Fibroblast of lung (primary cell): ENCODE measurements at places on chromosomes 6 and 20. TPM values are rescaled to one million over a fixed set of nuclear protein-coding genes. Genes with fewer than 3 reads are reported as not detected.
A peak's percentile ranks its signal among the peaks of the same experiment; 100 is the strongest.

PAK5 gene
- not detected in 2 replicates for polyA plus RNA-seq

L3MBTL1 gene
- polyA plus RNA-seq = 1.2 and 1.5 TPM in 2 replicates

THBS2 gene
- polyA plus RNA-seq = 86.5 and 99.4 TPM in 2 replicates

SHLD1 gene
- polyA plus RNA-seq = 4.2 TPM in 2 replicates

SLC22A16 gene
- not detected in 2 replicates for polyA plus RNA-seq

AIF1 gene
- polyA plus RNA-seq = not detected in 2 replicates

GPR6 gene
- polyA plus RNA-seq = not detected in 2 replicates

C6orf118 gene
- not detected in 2 replicates for polyA plus RNA-seq

GRCh38 chr6:138105880-138106664, 1.1 kb downstream of the PERP start:
- H3K27me3 ChIP-seq = no peaks in the 10 kb centered on the region
- peak; percentile 14 for DNase-seq
- H3K36me3 ChIP-seq = no peaks in the 10 kb centered on the region

DNA sequence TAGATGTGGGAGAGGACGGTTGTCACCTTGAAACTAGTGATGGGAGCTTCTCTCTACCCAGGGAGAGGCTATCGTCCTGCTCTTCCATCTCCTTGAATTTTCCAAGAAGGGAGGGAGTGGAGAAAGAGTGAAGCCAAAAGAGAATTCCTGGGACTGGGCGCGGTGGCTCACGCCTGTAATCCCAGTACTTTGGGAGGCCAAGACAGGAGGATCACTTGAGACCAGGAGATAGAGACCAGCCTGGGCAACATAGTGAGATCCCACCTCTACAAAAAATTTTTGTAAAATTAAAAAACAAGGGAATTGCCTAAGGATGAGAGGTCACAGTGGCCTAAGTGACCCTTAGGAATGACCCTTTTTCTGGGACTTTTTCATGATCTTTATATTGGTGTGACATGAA, 8.8 kb downstream of the MYH7B start:
- H3K27me3 ChIP-seq = no peaks in the 10 kb centered on the region
- no peak overlapping the region for H3K27ac ChIP-seq
- no peak for DNase-seq
- H3K36me3 ChIP-seq = no peaks in the 10 kb centered on the region

DNA sequence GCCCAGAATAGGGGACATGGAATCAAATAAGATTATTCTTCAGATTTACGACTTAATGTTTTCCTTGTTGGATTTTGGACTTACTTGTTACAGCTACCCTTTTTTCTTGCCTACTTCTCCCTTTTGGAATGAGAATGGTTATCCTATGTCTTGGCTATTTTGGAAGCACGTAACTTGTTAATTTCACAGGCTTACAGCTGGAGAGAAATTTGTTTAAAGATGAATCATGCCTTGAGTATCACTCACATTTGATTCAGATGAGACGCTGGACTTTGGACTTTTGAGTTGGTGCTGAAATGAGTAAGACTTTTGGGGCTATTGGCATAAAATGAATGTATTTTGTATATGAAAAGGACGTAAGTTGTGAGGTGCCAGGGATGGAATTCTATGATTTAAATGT, 83.3 kb downstream of the SMPDL3A start:
- H3K4me3 ChIP-seq = no peak overlapping the region
- no peaks in the 10 kb centered on the region for H3K36me3 ChIP-seq
- no peaks in the 10 kb centered on the region for H3K27me3 ChIP-seq

- H3K27me3 ChIP-seq = no peaks in the 10 kb centered on the region
- no peaks in the 10 kb centered on the region for H3K36me3 ChIP-seq
- no peak overlapping the region for H3K27ac ChIP-seq
- DNase-seq = no peak
- peaks cover 4% of the 10 kb centered on the region for H3K4me1 ChIP-seq
- no peak overlapping the region for H3K4me3 ChIP-seq
Measured at GRCh38 chr6:128493877-128494276, 26.5 kb downstream of the PTPRK start.

GRCh38 chr6:83057705-83058321, 7.8 kb downstream of the UBE3D start:
- no peak overlapping the region for H3K27ac ChIP-seq
- H3K4me1 ChIP-seq = no peaks in the 10 kb centered on the region
- H3K27me3 ChIP-seq = no peaks in the 10 kb centered on the region
- peak; percentile 26 for DNase-seq
- H3K4me3 ChIP-seq = no peak overlapping the region

- H3K27ac ChIP-seq = no peak overlapping the region
- H3K4me3 ChIP-seq = no peak overlapping the region
- no peaks in the 10 kb centered on the region for H3K36me3 ChIP-seq
- no peak for DNase-seq
Measured at GRCh38 chr6:145067430-145067829, 667.9 kb downstream of the EPM2A start.

DNA sequence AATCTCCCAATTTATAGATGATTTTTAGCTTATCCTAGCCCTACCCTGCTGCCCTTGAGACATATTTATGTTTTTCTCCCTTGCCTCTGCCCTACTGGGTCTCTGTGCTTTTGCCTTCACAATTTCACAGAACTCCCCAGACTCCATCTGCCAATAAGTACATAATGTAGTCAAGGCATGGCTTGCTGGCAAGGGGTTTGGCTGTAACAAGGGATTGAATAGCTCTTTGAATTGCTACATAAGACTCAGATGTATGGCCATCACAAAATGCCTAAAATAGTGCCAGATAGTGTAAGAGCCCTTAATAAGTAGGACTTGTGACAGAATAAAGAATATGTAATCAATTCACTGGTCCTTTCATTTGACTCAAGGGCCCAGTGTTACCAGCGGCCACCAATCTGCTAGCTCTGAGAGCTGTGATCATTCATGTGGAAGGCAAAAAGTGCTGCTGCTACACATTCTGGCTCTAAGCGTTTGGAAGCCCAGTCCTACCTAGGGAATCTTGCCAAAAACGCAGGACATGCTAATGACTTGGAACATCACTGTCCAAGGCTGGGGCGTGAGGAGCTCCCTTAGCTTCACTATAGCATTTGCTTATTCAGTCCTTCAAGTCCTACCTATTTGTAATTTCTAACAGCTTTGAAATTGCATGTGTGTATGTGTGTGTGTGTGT, 20.5 kb downstream of the CLVS2 start:
- no peaks in the 10 kb centered on the region for H3K36me3 ChIP-seq
- H3K4me3 ChIP-seq = no peak overlapping the region
- no peak overlapping the region for H3K27ac ChIP-seq
- no peaks in the 10 kb centered on the region for H3K27me3 ChIP-seq
- no peaks in the 10 kb centered on the region for H3K4me1 ChIP-seq

DNA sequence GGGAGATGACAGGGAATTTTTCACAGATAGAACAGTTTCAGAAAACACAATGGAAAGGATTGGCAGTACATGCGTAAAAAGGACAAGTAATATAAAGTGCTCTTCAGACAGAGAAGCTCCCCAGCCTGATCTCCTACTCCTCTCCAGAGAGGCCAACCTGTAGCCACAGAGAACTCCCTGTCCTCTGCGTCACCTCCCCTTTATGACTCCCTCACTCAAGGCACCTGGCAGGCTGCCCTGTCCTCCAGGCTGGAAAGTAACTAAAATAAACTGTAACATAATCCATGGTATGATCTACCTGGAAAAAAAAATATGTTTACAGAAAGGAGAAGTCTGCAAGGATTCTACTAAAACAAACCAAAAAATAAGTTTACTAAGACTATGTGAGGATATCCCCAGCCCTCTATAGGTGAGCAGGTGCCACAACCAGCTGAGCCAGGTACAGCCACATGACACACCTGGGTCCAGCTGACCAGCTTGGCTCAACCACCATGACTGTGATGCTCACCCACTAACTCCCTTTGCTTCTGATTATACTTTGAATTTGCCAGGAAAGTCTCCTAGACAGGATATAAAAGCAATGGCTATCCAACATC, 29.2 kb downstream of the MBOAT1 start:
- H3K27ac ChIP-seq = no peak overlapping the region
- DNase-seq = peak; percentile 41
- H3K4me3 ChIP-seq = no peak overlapping the region

GRCh38 chr6:34235307-34236130, 1.2 kb upstream of the HMGA1 start:
- no peaks in the 10 kb centered on the region for H3K36me3 ChIP-seq
- H3K4me1 ChIP-seq = peaks cover 12% of the 10 kb centered on the region
- no peaks in the 10 kb centered on the region for H3K27me3 ChIP-seq
- DNase-seq = peak; percentile 91
- H3K4me3 ChIP-seq = peak overlapping the region; percentile 40

DNA sequence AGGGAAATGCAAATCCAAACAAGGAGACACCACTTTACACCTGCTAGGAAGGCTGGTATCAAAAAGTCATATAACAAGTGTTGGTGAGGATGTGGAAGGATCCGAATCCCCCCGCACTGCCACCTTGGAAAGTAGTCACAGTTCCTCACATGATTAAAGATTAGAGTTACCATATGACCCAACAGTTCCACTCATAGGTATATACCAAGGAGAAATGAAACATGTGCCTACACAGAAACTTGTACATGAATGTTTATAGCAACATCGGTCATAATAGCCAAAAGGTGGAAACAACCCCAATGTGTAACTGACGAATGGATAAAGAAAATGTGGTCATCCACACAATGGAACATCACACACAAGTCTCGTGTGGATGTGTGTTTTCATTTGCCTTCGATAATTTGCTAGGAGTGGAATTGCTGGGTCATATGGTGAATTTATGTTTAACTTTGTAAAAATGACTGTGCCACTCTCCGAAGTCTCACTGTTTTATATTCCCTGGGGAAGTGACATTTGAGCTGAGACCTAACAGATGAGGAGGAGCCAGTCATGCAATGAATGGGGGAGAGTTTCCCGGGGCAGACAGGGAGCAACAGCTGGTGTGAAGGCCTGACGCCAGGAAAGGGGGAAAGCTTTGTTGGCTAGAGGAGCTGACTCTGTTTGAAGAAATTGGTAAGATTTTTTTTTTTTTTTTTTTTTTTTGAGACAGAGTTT, 125.9 kb upstream of the MLN start:
- H3K27me3 ChIP-seq = peaks cover 9% of the 10 kb centered on the region
- no peaks in the 10 kb centered on the region for H3K36me3 ChIP-seq
- H3K4me3 ChIP-seq = no peak overlapping the region
- no peak overlapping the region for H3K27ac ChIP-seq

DNA sequence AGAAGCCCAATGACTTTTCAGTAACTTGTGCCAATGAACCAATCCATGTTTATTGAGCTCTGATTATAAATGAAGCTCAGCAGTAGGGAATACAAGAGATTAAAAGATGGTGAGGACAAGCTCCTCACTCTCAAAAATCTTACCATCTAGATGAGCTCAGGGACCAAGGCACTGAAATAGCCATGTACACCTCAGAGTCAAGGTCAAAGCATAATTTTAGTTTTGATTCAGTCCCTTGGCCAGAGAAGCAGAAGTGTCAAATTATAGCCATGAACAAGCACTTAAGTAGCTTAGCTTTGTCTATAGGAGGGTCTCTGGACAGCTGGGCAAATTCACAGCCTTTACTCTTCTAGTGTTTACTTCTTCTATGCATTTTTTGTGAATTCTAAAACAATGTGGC, 131.0 kb upstream of the DTNBP1 start:
- no peak for DNase-seq
- no peaks in the 10 kb centered on the region for H3K4me1 ChIP-seq
- no peaks in the 10 kb centered on the region for H3K36me3 ChIP-seq
- no peak overlapping the region for H3K27ac ChIP-seq

GRCh38 chr20:49693435-49694171, 20.1 kb downstream of the B4GALT5 start:
- no peak overlapping the region for H3K4me3 ChIP-seq
- no peaks in the 10 kb centered on the region for H3K27me3 ChIP-seq
- H3K36me3 ChIP-seq = no peaks in the 10 kb centered on the region
- H3K4me1 ChIP-seq = no peaks in the 10 kb centered on the region
- no peak for DNase-seq
